ENCODE measurements at places on chromosomes 3 and 15. TPM values are rescaled to one million over a fixed set of nuclear protein-coding genes. Genes with fewer than 3 reads are reported as not detected.

GRCh38 chr3:181791056-181791955 lies 79.6 kb downstream of the SOX2 start:
- DNase-seq: no peak
- H3K4me3 ChIP-seq: no peak overlapping the region
- H3K27me3 ChIP-seq: no peaks in the 10 kb centered on the region
- no peaks in the 10 kb centered on the region for H3K4me1 ChIP-seq
- H3K36me3 ChIP-seq: no peaks in the 10 kb centered on the region
- H3K27ac ChIP-seq: no peak overlapping the region

Gene VGLL3
- 155 TPM for total RNA-seq

Gene KNG1
- total RNA-seq: not detected

GRCh38 chr3:56357266-56357665 lies 111.0 kb downstream of the ERC2 start:
- no peaks in the 10 kb centered on the region for H3K27me3 ChIP-seq
- H3K4me3 ChIP-seq: no peak overlapping the region
- no peak overlapping the region for H3K27ac ChIP-seq
- H3K36me3 ChIP-seq: no peaks in the 10 kb centered on the region

Gene RTP1
- 0.16 TPM for total RNA-seq

DNA sequence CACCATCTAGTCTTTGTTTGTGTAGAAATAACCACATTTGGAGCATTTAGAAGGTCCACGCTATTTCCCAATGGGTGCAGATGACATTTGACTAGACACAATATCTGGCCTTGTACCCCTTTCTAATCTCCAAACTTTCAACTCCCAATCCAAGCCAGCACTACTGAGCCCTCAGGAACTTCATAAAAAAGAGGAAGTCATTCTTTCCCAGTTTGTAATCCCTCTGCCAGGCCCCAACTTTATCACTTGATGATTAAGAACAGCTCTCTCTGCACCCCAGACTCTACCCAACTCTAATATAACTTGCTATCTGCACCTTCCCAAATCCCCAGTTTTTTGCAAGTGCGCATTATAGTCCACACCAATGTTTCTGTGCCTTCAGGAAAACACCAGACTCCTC lies 170.2 kb downstream of the KCNMB2 start:
- H3K27me3 ChIP-seq: no peaks in the 10 kb centered on the region
- H3K27ac ChIP-seq: no peak overlapping the region
- H3K4me3 ChIP-seq: no peak overlapping the region
- no peak for DNase-seq
- H3K36me3 ChIP-seq: no peaks in the 10 kb centered on the region
- peaks cover 1% of the 10 kb centered on the region for H3K4me1 ChIP-seq

Gene ALCAM
- 89.9 TPM for total RNA-seq

GRCh38 chr3:152357587-152357986 lies 88.9 kb downstream of the MBNL1 start:
- H3K4me3 ChIP-seq: no peak overlapping the region
- no peak overlapping the region for H3K27ac ChIP-seq
- peaks cover 18% of the 10 kb centered on the region for H3K4me1 ChIP-seq

GRCh38 chr3:63768386-63768785 lies 50.7 kb upstream of the C3orf49 start:
- no peaks in the 10 kb centered on the region for H3K4me1 ChIP-seq
- no peaks in the 10 kb centered on the region for H3K36me3 ChIP-seq
- H3K27ac ChIP-seq: no peak overlapping the region
- no peak overlapping the region for H3K4me3 ChIP-seq
